ENCODE measurements at places on chromosomes 11 and 22.

DNA sequence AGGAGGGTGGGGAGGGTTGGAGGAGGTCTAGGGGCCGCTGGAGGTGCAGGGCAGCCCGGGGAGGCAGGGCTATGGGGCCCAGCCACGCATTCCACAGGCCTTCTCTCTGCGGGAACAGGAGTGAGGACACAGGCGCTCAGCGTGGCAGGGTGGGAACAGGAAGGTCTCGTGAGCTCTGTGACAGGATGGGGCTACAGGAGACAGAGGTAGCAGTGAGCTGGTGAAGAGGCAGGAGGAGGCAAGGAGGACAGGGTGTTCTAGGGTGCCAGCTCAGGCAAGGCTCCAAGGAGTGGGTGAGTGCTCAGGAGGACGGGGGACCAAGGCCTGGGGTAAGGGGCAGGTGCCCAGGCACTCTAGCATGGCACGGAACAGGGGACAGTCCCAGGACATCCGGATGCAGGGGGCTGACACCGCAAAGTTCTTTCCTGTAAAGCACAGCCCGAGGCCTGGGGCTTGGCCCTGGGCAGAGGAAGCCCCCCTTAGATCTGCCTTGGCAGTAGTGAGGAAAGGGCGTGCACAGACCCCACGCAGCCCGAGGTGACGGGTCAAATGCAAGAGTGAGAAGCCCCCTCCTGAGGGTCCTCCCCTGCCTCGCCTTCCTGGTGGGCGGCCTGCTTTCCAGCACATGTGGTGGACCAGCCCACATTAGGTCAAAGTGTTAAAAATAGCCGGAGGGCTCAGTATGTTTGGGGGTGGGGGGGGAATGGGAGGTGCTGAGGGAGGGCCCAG, 4.7 kb upstream of the NEAT1 start:
- peaks cover 8% of the 10 kb centered on the region for H3K36me3 ChIP-seq
- peak overlapping the region; percentile 98 for H3K27ac ChIP-seq
- H3K4me1 ChIP-seq: peaks cover 51% of the 10 kb centered on the region
- H3K4me3 ChIP-seq: peak overlapping the region; percentile 78
- peak; percentile 72 for DNase-seq
- peaks cover under 1% of the 10 kb centered on the region for H3K27me3 ChIP-seq

GRCh38 chr11:60797846-60798630, 12.9 kb downstream of the MS4A10 start:
- H3K4me1 ChIP-seq: no peaks in the 10 kb centered on the region
- peaks cover 18% of the 10 kb centered on the region for H3K27me3 ChIP-seq
- no peak overlapping the region for H3K27ac ChIP-seq
- no peak for DNase-seq
- H3K4me3 ChIP-seq: no peak overlapping the region

GRCh38 chr11:122869622-122870021, 12.9 kb upstream of the JHY start:
- H3K4me3 ChIP-seq: no peak overlapping the region
- no peaks in the 10 kb centered on the region for H3K27me3 ChIP-seq
- H3K36me3 ChIP-seq: peaks cover 14% of the 10 kb centered on the region

DNA sequence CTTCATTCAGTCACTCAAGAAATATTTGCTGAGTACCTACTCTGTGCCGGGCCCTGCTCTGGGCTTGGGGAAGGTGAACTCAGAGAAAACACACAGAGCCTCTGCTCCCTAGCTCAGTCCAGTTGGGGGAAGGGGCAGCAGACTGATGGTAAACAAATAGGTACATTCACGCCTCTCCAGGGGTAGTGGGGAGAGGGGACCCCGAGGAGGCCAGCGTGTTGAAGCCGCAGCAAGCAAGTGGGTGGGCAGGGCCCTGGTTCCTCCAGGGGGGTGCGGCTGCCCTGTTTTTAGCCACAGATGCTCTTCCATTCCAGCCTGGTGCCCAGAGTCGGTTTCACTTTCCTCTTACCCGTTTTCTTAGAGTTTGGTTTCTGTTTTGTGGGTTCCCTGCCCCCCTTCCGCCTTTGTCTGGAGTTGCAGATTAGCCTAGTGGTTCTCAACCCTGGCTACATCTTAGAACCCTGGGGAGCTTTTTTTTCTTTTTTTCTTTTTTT, 8.7 kb downstream of the DRAP1 start:
- peak overlapping the region; percentile 71 for H3K4me3 ChIP-seq
- peaks cover 11% of the 10 kb centered on the region for H3K36me3 ChIP-seq
- peaks cover 55% of the 10 kb centered on the region for H3K4me1 ChIP-seq
- H3K27ac ChIP-seq: peak overlapping the region; percentile 99
- no peaks in the 10 kb centered on the region for H3K27me3 ChIP-seq

DNA sequence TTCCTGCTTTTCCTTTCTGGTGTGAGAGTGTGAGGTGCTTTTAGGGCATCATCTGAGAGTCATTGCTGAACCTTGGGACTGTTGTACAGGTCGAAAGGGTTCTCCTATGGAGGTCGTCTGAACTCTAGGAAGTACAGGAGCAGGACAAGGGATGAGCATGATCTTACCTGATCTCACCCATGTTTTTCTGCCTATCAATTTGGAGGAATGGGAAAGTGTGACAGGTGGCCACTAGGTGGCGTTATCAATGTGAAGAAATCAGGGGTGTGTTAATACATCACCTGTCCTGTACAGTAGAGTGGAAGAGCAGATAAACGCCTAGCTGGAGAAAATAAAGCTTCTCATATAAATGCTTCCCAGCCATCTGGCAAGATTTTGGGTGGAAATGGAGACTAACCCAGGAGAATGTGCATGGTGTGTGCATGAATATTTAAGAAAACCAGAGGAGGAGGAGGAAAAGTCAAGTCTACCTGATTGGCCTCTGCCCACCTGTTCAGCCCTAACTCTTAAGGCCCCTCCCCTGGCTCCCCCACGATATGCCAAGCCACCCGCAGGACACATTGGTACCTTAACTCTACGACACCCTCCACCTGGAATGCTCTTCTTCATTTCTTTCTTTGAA, 72.0 kb upstream of the NARS2 start:
- H3K36me3 ChIP-seq: no peaks in the 10 kb centered on the region
- H3K4me3 ChIP-seq: no peak overlapping the region
- H3K4me1 ChIP-seq: peaks cover 17% of the 10 kb centered on the region
- peak; percentile 72 for DNase-seq

Data from activated CD8-positive, alpha-beta memory T cell treated with anti-CD3 and anti-CD28 coated beads, Interleukin-2, amount 10 ng/mL, durations not matched to agents 7 days and 5 days (primary cell).